Naive thymus-derived CD4-positive, alpha-beta T cell (primary cell): ENCODE measurements at places on chromosomes 6 and 20. TPM values are rescaled to one million over a fixed set of nuclear protein-coding genes. Genes with fewer than 3 reads are reported as not detected.

SLC12A5 gene
- not detected for total RNA-seq

BTBD3 gene
- total RNA-seq, result 1.9 TPM

PI16 gene
- 1.6 TPM for total RNA-seq

DNA sequence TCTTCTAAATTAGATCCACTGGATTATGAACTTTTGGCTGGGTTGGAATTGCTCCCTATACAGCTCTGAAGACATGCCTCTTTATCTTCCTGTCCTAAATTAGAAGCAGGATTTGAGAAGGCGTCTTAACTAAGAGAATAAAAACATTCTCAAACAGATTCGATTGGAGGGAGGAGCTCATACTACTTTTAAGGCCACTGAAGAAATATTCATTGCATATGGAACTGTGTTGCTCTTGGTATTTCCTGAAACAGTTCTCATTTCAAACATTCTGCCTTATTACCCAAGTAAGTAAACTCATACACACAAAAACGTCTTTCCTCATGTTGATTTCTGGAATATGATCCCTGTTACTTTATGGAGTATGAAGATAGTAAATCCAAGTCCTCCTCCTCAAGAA lies 519.7 kb upstream of the CDH4 start:
- H3K4me1 ChIP-seq, result no peaks in the 10 kb centered on the region
- H3K36me3 ChIP-seq, result no peaks in the 10 kb centered on the region
- no peak overlapping the region for H3K27ac ChIP-seq
- no peak for DNase-seq

DNA sequence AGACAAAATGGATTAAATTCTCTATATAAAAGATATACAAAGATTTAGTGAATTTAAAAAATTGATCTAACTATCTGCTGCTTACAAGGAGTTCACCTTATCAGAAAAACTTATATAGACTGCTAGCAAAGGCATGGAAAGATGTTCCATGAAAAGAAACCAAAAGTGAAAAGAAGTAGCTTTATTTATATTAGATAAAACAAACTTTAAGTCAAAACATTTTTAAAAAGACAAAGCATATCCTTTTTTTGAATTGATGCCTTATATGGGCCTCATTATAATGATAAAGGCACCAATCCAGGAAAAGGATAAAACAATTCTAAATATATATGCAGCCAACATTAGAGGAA lies 334.2 kb downstream of the MEI4 start:
- H3K27ac ChIP-seq, result no peak overlapping the region
- no peaks in the 10 kb centered on the region for H3K4me1 ChIP-seq
- H3K27me3 ChIP-seq, result no peaks in the 10 kb centered on the region
- no peak overlapping the region for H3K4me3 ChIP-seq

DNA sequence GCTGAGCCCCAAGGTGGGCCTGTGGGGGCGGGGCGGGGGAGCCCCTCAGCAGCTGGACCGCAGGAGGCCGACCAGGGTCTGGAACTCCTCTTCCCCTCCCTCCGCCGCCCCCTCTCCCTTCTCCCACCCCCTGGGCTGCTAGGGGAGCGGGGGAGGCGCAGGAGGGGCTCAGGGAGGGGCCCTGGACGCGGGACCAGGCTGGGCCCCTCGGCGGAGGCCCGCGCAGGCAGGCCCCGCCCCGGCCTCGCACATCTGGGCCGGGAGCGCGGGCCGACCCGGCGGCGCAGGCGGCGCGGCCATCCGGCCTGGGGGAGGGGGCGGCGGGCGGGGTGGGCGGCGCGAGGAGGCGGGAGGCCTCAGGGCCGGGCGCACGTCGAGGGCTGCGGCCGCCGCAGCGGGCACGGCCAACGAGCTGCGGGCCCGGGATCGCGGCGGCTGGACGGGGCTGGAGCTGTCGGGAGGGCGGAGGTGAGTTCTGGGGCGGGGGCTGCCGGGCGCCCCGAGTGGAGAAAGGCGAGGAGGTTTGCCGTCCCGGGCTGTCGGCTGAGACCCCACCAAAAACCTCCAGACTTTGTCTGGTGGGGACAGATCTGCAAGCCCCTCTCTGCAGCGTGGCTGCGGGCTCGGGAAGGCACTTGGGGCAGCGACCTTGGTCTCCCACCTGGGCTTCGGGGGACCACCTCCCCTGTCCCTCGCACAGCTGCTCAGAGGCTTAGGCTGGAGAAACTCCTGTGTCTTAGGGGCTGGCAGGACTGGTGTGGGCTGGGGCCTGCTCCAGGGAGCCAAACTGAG lies at the start of gene HSPA12B:
Gene HSPA12B, plus strand, starts transcription at position 359 of the 792 bp plus-strand sequence. CDS start 5,990 bp downstream, outside the sequence.
- H3K27me3 ChIP-seq, result peaks cover 2% of the 10 kb centered on the region
- no peaks in the 10 kb centered on the region for H3K4me1 ChIP-seq
- no peak within 1 kb of the TSS for H3K27ac ChIP-seq
- H3K36me3 ChIP-seq, result no peaks in the 10 kb centered on the region
- no peak for DNase-seq
- no peak within 1 kb of the TSS for H3K4me3 ChIP-seq

DNA sequence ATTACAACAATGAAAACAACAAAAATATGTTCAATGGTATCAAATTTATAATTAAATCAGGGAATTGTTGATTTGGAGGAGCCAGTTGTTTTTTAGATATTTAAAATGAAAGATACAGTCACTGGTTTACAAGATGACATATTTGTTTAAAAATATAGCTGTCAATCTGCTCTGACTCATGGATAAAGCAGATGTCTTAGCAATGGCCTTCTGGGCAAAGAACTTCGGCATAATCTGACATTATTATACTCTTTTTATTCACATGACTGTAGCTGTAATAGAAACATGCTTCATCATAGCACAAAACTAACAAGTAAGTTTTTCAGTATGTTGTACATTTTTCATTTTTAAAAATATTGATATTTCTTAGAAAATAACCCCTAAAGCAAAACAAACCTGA lies 267.4 kb downstream of the CENPW start:
- no peak overlapping the region for H3K4me3 ChIP-seq
- H3K27me3 ChIP-seq, result no peaks in the 10 kb centered on the region
- H3K36me3 ChIP-seq, result no peaks in the 10 kb centered on the region
- H3K27ac ChIP-seq, result no peak overlapping the region

GRCh38 chr6:156280065-156280464 lies 497.1 kb upstream of the ARID1B start:
- no peak overlapping the region for H3K27ac ChIP-seq
- no peaks in the 10 kb centered on the region for H3K27me3 ChIP-seq
- H3K4me1 ChIP-seq, result no peaks in the 10 kb centered on the region
- H3K36me3 ChIP-seq, result no peaks in the 10 kb centered on the region
- H3K4me3 ChIP-seq, result no peak overlapping the region
